ENCODE measurements at places on chromosomes 3 and 15.
A peak's percentile ranks its signal among the peaks of the same experiment; 100 is the strongest.

DNA sequence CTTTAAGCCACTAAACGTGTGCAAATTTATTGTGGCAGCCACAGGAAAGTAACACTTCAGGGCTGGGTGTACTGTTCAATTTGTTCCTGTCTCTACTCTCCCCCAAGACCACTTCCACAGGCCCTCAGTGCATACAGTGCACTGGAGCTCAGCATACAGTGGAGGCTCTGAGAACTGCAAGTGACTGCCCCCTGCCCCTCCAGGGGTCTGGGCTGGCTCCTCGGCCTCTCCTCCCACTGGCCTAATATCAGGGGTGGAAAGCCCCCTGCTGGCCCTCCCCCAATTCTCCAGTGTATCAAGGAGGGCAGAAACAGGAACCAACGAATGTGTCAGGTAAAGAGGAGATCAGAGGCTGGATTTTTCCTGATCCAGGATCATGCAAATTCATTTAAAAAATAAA, 19.9 kb upstream of the HEG1 start:
- no peak for DNase-seq

DNA sequence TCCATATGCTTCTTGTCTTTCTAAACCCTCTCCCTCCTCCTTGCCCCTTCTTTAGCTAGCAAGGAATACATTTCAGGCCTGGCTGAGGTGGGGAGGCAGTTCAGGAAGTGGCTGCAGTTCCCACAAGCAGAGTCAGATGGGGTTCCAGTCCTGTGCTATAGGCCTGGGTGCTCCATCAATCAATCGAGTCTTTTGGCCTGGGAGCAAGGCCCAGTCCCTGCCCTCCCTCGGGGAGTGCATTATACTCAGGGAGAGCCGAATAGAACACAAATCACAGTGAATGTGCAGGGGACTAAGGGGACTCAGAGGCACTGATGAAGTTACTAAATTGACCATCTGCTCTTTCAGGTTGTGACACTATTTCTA, 58.0 kb upstream of the HERC1 start:
- no peak for DNase-seq

DNA sequence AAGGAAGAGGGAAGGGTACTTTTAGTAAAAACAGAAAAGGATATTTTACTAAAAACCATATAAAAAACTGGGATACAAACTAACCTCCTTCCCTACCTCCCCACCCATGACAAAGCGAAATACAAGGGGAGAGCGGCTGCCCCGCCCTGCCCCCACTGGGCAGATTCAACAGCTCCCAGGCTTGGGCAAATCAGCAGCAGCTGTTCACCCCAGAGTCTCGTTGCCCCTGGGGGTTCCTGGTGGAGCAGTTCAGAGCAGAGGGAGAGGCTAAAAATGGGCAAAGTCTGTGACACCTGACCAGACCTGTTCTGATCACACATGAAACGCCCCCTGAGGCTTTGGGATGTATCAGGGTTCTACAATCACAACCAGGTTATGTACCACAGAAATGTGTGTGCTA, 2.5 kb upstream of the ETFA start:
- DNase-seq, result peak; percentile 17

DNA sequence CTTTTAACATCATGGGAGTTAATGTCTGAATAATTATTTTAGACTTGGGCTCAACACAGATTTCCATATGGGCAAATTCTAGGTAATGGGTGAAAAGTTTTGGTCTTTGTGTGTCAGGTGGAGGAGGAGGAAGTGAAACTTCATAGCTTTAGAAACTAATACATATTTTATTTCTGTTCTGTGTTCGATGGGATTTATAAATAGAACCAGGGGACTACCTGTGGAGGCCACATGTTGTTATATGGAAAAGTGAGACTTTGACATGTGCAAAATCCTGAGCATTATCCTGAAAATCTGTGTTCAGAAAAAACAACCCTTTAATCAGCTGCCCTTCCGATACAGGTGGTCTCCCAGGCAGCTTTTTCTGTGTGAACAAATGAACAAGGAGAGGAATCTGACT, 209.5 kb downstream of the SOX2 start:
- DNase-seq, result no peak

- no peak for DNase-seq
Observed at GRCh38 chr3:19155375-19155774, 7.1 kb downstream of the KCNH8 start.

DNA sequence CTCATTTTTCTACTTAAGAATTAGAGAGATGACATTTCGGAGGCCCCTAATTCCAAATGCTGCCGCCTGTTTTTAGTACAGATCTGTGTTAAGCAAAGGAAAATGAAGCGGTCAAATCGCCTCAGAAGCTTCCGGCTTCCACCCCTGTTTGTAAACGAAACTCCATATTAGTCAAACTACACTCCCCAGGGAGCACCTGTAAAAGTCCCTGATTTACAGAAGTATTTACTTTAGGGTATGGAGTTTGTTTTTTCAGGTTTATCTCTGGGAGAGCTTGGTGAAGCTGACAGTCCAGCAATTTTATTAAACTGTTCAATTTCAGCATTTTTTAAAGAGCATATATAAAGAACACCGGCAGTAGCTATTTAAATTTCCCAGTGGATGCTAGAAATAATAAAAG, 319.8 kb downstream of the FHIT start:
- DNase-seq, result no peak

GRCh38 chr3:152497457-152497856, 228.7 kb downstream of the MBNL1 start:
- DNase-seq, result no peak

- DNase-seq, result no peak
Observed at GRCh38 chr3:34301313-34301712, 502.9 kb downstream of the PDCD6IP start.

- DNase-seq, result no peak
Observed at GRCh38 chr3:77620009-77620408, 580.1 kb downstream of the ROBO2 start.

GRCh38 chr15:48096813-48097212, 24.0 kb upstream of the SLC24A5 start:
- peak; percentile 10 for DNase-seq

DNA sequence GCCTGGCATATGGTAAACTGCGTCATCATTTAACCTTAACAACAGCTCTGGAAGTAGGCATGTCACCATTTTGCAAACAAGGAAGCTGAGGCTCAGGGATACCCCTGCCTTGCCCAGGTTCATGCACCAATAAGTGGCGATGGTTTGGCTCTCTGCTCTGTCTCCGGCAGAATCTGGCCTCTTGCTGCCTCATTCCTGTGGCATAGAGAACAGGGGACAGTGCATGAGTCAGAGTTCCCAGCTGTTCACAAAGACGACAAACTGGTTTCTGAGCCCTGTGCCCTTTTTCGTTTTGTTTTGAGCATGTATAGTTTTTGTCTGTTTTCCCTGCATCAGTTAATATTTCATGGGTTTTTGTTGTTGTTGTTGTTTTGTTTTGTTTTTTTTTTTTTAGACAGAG, 236.8 kb downstream of the OPA1 start:
- peak; percentile 61 for DNase-seq

DNA sequence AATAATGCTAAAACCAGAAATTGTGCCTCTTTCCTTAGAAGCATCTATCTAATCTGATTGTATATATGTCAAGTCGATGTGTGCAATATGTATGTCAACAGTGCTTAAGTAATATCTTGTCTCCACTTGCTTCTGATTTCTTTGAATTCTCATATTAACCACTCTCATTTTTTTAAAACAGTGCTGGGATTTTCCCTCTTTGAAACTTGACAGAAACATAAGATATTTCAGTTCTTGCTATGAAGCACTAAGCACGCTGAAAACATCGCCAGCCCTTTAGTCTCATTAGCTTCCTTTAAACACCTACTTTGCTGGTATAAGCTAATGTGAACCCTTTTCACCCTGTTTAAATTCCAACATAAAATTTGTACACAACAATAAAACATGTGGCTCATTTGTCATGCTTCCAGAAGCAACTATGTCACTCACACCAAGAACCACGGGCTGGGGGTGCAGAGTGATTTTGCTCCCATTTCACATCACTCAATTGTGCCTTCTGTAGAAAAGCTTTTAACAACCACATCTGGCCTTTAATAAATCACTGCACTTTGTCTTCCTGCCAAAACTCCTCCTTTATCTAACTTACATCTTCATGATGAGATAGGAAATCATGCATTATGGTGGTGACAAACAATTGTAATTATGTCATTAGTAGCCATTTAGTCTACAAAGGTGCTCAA, 185.2 kb downstream of the FOXP1 start:
- peak; percentile 90 for DNase-seq

GRCh38 chr3:107813026-107813425, 277.8 kb downstream of the CD47 start:
- peak; percentile 89 for DNase-seq
